Stimulated activated CD4-positive, alpha-beta T cell treated with anti-CD3 and anti-CD28 coated beads, Interleukin-1b, Interleukin-23, amount 100 ng/mL, for 48 hours (primary cell): ENCODE measurements at places on chromosomes 4 and X.

GRCh38 chrX:54808109-54808604 lies 612 bp downstream of the MAGED2 start:
- DNase-seq, result peak; percentile 25

DNA sequence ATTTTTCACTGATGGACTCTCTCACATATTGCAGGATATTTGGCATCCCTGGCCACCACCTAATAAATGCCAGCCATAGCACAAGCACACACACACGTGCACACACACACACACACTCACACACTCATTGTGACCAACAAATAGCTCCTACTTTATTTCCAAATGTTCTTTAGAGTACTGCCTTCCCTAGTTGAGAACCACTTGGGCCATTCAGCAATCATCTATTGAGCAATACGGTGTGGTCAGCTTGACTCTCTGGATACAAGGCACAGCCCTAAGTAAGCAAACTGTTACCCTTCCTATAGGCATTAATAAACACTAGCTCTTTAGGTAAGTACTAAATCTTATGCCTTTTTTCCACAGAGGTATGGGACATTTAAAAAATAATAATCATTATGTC lies 21.1 kb downstream of the CORIN start:
- DNase-seq, result no peak

- no peak for DNase-seq
Observed at GRCh38 chrX:123691776-123692175, 41.1 kb downstream of the THOC2 start.

GRCh38 chr4:87074121-87074488 lies 139.3 kb downstream of the AFF1 start:
- DNase-seq, result peak; percentile 22

GRCh38 chr4:107561481-107561880 lies 158.6 kb downstream of the PAPSS1 start:
- no peak for DNase-seq

DNA sequence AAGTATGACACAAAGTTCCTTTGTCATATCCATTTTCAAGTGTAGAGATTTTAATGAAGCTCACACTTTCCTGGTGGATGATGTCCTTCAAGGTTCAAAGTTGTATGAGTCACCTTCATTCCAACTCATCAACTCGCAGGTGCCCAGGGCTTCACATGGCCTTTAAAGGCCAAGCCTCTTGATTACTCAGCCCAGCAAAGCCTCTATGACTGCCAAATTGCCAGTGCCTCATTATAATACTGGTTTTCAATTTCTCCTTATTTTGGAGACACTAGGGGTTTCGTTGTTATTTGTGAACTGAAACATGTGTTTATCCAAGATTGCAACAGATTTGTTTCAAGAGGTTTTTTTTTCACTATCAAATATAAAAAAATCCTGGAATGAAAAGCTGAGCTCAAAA lies 45.9 kb upstream of the PPP3CA start:
- no peak for DNase-seq

DNA sequence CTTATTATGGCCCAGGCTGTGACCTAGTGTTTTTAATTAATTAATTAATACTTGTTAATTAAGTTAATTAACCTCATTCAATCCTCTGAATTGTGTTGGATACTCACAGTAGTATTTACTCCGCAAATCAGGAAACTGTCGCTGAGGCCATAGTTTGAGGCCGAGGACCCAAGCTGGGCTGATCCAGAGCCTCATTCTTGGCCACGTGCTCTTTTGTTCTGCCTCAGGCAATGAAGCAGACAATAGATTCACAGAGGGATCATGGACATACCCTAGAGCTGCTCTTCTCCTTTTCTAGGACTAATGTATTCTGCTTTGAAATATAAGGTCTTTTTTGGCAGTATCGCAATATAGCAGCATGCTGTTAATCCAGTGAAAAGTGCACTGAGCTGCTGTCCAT lies 24.0 kb upstream of the SNCA start:
- no peak for DNase-seq

DNA sequence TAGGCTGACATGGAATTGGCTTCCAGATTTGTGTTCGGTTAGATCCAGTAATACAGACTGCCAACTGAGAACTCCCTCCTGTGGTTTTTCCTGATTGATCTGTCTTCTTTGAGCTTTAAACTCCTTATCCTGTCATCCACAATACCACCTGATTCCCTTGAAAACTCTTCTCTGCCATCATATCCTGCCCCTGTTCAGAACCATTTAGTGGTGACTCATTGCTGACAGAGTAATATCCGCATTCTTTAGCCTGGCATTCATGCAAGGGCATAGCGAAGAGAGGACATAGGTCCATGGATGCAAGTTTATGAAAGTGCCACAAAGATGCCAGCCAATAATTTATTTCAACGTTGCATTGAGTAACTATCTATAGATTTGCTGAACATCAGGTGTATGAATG lies 76.6 kb downstream of the ITIH6 start:
- DNase-seq, result no peak

- DNase-seq, result no peak
Observed at GRCh38 chr4:61533140-61533539, 333.0 kb downstream of the ADGRL3 start.

- DNase-seq, result no peak
Observed at GRCh38 chr4:162011089-162011488, 152.7 kb downstream of the FSTL5 start.

DNA sequence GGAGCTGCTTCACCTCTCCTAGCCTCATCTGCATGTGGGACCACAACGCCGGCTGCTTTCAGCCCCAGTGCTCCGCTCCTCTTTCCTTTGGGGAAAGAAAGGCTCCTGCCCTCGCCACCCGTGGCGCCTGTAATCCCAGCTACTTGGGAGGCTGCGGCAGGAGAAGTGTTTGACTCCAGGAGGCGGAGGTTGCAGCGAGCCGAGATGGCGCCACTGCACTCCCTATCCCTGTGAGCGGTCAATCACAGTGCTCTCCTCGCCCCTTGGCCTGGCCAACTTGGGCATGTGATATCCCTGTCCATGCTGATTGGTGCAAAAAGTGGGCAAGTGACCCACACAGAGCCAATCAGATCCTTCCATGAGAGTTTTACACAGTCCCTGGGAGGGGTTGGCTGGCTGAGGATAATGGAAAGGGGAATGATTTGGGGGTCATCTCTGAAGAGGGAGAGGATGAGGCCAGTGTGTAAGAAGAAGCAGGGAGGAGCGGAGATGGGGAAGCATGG lies 56.2 kb downstream of the WFS1 start:
- DNase-seq, result no peak

DNA sequence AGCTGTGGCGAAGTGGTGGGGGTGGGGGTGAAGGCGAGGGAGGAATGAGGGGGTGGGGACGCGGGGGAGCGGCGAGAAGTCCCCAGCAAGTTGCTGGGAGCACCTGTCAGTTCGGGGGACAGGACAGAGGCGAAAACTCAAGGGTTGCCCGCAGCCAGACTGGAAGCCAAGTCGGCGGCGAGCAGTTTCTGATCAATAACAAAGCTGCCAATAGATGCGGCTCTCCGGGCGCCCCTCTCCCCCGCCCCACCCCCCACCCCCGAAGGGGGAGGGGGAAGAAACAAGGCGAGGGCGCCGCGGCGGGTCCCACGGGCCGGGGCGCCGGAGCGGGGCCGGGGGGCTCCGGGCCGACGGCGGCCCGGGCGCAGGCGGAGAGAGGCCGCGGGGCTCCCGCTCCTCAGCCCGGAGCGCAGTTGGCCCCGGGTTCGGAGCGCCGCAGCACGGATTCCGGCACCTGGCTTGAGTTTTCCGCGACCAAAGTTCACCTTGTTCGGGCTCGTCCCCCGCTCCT lies 379 bp downstream of the PDGFC start:
- DNase-seq, result no peak

GRCh38 chr4:87044511-87045233 lies 109.9 kb downstream of the AFF1 start:
- no peak for DNase-seq

DNA sequence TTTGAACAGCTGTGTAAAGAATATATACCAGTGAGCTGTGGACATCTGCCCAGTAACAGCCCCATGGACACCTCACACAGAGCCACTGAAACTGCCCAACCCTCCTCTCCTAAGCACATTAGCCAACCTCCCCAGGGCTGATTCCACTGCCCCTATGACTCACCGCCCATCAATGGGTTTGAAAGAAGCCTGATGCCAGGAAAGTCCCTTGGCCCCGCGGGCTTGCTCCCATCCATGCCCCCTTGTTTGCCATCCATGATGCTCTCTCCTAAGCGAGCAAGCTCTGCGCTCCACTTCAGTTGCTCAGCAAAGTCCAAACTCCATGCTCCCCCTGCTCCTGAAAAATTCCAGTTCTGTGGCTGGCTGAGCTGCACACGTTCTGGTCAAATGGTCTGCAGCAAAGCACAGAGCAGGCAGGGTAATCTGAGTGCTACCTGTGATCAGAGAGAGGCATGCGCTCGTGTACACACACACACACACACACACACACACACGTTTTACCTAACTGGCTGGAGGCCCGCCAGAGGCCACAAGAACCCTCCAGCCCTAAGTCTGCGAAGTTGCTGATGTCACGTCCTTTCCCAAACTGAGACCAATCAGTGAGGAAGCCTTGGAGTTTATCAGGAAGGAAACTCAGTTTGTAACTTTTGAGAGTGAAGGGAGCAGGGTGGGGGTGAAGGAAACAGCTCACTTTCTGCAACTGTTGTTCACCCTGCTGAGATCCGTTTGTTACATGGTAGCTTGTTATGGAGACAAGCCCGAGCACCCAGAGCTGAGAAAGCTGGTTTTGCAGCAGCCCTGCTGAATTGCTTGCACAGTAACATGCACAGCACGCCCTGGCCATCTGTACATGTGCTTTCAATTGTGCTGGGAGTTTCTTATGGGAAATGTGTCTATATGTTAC lies at the start of gene ASB9:
Gene ASB9, minus strand, starts transcription at position 466 of the 904 bp plus-strand sequence. Its CDS starts 209 bp downstream, at position 257.
- peak; percentile 2 for DNase-seq

- DNase-seq, result no peak
Observed at GRCh38 chrX:111646515-111646914, 34.5 kb upstream of the ALG13 start.

GRCh38 chrX:31200430-31200829 lies 128.6 kb upstream of the FTHL17 start:
- no peak for DNase-seq

- no peak for DNase-seq
Observed at GRCh38 chrX:57822818-57823217, 87.4 kb downstream of the ZXDA start.

DNA sequence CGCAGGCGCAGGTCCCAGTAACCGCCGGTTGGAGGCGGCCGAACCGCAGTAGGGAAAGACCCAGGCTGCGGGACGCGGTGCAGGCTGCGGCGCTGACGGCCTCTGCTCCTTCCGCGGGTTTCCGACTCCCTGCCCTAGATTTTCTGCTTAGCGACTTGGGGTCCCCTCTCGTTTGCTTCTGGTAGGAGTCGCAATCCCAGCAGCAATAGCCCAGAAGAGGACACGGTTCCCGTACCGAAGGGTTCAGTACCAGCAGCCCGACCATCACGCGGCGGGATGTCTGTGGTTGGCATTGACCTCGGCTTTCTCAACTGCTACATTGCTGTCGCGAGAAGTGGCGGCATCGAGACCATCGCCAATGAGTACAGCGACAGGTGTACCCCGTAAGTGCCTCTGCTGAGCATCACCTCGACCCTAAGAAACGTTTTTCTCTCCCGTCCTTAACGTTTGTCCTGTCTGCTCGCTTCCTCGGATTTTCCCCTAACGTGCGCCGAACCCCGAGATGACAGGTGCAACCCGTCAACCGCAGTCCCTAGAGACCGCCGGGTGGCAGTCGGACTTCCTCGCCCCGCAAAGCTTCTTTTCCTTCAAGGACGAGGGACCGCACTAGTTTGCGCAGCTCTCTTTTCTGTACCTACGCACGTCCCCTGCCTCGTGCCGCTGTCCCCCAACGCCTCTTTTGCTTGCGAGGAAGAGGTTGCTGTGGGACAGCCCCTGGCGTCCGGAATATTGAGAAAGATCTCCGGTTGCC lies at the start of gene HSPA4L:
Gene HSPA4L, plus strand, starts transcription at position 48 of the 751 bp plus-strand sequence. Its CDS starts 229 bp downstream, at position 277.
- DNase-seq, result peak; percentile 39

GRCh38 chrX:139388254-139388653 lies 142.3 kb upstream of the F9 start:
- no peak for DNase-seq

GRCh38 chr4:36264207-36264826 lies 17.1 kb upstream of the DTHD1 start:
- DNase-seq, result no peak

- DNase-seq, result no peak
Observed at GRCh38 chrX:123964156-123964834, 2.8 kb downstream of the STAG2 start.

GRCh38 chr4:182142176-182143085 lies 100.8 kb upstream of the TENM3 start:
- DNase-seq, result no peak

- no peak for DNase-seq
Observed at GRCh38 chr4:72564184-72564583, 4.8 kb downstream of the ADAMTS3 start.

DNA sequence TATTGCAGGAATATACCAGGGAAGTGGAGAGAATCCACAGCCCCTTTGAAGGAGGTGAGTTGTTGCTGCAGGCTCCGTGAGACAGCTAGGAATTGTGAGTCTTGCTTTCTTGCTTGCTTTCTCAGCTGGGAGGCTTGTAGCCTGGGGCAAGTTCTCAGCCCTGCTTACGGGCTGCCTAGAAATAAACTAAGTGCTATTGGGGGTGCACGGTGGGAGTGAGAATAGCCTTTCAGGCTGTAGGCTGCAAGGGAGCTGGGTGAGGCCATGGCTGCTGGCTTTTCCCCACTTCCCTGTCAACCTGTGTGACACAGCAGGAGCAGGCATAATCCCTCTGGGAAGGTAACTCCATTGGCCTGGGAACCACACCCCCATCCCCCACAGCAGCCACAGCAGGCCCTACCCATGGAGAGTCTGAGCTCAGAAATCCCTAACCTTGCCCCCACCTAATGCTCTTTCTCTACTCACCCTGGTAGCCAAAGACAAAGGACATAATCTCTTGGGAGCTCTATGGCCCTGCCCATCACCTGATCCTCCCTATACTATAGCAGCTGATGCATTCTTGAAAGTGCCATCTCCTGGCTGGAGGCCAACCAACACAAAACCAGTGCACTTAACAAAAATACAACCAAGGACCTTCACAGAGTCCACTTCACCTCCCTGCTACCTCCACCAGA lies 113.0 kb downstream of the MMRN1 start:
- DNase-seq, result no peak

DNA sequence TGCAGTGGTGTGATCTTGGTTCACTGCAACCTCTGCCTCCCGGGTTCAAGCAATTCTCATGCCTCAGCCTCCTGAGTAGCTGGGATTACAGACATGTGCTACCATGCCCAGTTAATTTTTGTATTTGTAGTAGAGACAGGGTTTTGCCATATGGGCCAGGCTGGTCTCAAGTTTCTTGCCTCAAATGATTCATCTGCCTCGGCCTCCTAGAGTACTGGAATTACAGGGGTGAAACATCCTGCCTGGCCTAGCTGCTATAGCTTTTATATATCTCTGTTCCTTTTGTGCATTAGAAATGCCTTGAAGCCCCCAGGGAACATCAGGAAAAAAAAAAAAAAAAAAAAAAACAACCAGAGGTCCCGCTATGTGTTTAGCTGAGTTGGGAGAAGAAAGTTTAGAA lies 34.8 kb downstream of the UBE2K start:
- no peak for DNase-seq

GRCh38 chr4:127479031-127479622 lies 153.6 kb upstream of the INTU start:
- no peak for DNase-seq

- DNase-seq, result no peak
Observed at GRCh38 chr4:70158576-70158975, 4.5 kb downstream of the PRR27 start.

- no peak for DNase-seq
Observed at GRCh38 chrX:10017872-10018271, 50.7 kb downstream of the CLDN34 start.
